ENCODE measurements at places on chromosomes 1 and 21.

DNA sequence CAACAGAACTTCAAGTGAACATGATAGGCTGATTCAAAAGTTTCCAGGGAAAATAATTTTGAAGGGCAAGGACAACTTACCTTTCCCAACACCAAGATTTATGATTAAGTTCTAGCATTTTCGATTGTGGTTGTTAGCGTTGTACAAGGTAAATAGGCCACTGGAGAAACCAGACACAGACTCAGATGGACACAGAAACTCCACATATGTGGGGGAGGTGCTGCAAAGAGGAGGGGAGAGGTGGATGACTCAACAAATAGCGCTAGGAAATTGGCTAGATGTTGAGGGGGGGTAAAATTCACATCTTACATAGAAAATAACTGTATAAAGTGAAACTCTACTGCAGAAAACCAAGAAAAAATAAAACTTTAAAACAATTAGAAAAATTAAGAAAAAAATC, 564.4 kb downstream of the MATN1 start:
- DNase-seq, result no peak

- DNase-seq, result no peak
Measured at GRCh38 chr1:201636097-201636496, 97.2 kb downstream of the NAV1 start.

DNA sequence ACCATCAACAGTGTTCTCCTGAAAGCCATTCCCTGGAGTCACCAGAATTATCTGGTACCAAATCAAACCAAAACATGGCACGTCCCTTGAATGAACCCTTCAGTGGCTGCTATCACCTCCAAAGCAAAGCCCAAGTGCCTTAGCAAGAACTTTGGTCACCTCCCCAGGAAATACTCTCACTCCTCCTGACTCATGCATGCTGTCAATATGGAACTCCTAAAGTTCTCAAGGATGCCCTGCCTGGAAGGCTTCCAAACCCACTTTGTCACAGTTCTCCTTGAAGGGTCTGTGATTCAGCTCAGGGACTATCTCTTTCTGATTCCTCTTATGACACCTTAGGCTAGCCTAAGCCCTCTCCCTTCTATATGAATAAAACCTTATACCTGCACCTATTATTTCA, 146.1 kb upstream of the RUNX1 start:
- DNase-seq, result no peak

- DNase-seq, result no peak
Measured at GRCh38 chr1:217620814-217621213, 10.1 kb downstream of the GPATCH2 start.

GRCh38 chr1:101276818-101277217, 40.0 kb downstream of the S1PR1 start:
- DNase-seq, result no peak
